Cortex of kidney (tissue), 1 donor: ENCODE measurements at places on chromosomes 4 and X.

DNA sequence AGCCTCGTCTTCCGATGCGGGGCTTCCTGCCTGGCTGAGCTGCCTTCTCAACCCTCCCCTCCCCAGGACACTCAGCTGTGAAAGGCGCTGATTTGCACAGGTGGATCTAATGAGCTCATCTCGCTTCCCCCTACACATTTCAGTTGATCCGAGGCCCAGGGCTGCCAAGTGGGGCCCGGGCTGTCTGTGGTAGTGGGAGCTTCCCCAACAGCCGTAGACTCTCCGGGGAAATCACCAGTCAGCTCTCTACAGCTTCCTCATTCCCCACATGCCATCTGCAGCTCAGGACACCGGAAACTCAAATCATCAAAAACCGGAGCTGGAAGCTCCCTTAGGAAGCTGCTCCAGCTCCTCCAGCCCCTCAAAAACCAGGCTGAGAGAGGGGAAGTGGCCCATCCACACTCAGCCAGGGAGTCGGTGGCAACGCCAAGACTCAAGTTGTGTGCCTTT is 56.2 kb downstream of the SMIM20 start:
- no peak for DNase-seq

DNA sequence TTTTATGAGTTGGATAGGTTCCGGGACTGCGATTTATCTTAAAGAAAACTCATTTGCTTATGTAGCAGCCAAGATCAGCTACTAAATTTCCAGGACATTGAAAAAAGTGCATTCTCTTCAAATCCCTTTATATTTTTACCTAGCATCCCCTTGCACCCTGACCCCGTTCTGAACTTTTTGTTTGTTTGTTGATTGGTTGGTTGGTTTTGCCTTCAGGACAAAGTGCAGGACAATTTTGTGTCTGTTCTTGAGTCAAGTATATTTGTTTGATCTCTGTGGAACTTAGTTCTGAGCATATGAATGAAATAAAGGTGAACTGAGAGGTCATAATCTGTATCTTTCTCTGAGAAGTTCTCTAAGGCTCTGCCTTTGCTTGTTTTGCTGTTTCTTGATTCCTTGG is 12.8 kb upstream of the TAPT1 start:
- no peak for DNase-seq

DNA sequence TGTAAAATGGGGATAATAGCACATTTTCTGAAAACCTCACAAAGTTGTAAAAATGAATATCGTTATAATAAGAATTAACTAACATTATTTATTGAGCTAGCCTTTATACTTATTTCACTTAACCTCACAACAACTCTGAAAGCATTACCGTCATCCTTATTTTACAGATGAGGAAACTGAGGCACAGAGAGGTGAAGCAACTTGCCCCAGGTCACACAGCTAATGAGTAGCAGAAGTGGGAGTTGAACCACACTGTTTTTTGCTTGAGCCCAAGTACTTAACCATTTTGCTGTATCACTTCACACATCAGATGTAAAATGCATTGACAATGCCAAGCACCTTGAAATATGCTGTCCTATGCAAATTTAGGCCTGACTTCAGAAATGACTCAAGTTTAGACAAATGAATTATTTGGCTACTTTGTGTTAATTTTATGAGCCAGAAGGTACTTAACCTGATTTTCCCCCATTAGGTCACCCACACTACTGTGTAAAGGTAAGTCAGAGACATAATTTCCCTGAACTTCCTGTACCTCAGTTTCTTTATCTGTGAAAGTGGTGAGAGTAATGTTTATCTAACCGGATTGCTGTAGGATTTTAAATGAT is 23.1 kb downstream of the CD40LG start:
- DNase-seq: no peak

GRCh38 chr4:97142410-97142809 is 1000.9 kb downstream of the STPG2 start:
- DNase-seq: no peak

- no peak for DNase-seq
Measured at GRCh38 chr4:155608225-155608885, 58.3 kb upstream of the GUCY1A1 start.

- no peak for DNase-seq
Measured at GRCh38 chr4:73451404-73451803, 15.4 kb downstream of the AFP start.

DNA sequence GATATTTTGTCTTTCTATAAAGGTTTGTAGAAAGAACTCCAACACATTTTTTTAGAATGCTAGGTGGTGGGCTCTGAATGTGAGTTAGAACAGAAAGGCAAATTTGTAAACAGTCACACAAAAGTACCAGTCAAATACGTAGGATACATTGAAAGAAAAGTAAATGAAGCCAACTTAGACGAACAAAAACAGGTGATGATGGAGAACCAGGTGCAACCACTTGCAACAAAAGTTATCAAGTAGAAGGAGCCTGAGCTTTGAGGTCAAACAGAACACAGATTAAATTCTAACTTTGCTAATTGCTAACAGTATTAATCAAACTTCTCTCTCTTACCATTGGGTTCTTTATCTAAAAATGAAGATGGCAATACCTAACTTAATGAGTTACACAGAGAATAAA is 62.7 kb upstream of the DAPP1 start:
- no peak for DNase-seq

- no peak for DNase-seq
Measured at GRCh38 chr4:73098713-73099112, 29.2 kb upstream of the COX18 start.

DNA sequence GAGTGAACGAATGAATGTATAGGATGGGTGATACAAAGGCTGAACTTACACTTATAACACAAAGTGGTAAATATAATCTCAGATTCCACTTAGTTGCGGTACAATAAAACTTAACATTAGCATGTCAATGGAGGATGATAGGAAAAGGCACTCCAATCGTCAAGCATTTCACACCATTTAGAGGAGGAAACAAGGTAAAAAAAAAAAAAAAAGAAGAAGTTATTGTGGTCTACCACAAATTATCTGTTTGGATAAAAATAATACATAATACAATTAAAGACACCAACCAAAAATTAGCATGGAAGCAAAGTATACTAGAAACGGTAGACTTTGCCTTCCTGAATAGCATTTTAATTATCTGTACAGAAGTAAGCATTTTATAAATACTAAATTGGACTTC is 205.5 kb downstream of the PPP3CA start:
- DNase-seq: no peak

DNA sequence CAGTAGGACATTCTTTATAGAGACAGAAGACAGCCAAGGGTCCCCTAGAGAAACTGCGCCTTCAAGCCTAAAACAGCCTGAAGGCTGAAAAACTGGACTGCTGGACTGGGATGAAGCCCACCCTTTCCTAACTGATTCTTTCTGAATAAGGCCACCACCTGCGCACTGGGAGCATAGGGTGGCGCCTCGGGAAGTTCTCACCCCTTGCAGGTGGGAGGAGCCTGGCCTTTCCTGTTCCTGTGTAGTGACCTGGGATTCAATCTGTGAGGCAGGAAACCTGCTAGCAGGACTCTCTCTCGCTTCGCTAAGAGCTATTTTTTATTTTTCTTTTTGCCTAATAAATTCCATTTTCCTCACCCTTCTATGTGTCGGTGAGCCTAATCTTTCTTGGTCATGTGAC is 61.8 kb upstream of the KLHL13 start:
- DNase-seq: no peak
